Bladder microvascular endothelial cell (primary cell): ENCODE measurements at places on chromosomes 12 and 14. TPM values are rescaled to one million over a fixed set of nuclear protein-coding genes. Genes with fewer than 3 reads are reported as not detected.

ETFRF1 gene
- 6.5 and 11.1 TPM in 2 replicates for total RNA-seq

OASL gene
- total RNA-seq = 1.3 and 1.9 TPM in 2 replicates

CCDC38 gene
- under 0.01 TPM in 1 of 2 replicates, not detected in the other for total RNA-seq

KLRC2 gene
- total RNA-seq = not detected in 2 replicates

CPNE6 gene
- not detected in 2 replicates for total RNA-seq

ZNF891 gene
- 0.32 and 1.3 TPM in 2 replicates for total RNA-seq
